ENCODE measurements at places on chromosomes 7 and 10. TPM values are rescaled to one million over a fixed set of nuclear protein-coding genes. Genes with fewer than 3 reads are reported as not detected.

The ASB10 gene
- not detected for total RNA-seq

The CDH23 gene
- 2.5 TPM for total RNA-seq

The REEP3 gene
- 16.6 TPM for total RNA-seq

The ZDHHC4 gene
- 50.5 TPM for total RNA-seq

The ATRNL1 gene
- total RNA-seq: 0.21 TPM

The PNLIP gene
- 0.12 TPM for total RNA-seq

The PLEKHS1 gene
- total RNA-seq: 0.06 TPM

The HOXA6 gene
- 1.6 TPM for total RNA-seq

The FGFR2 gene
- 0.44 TPM for total RNA-seq

The SPDYE3 gene
- total RNA-seq: not detected
